ENCODE measurements at places on chromosomes 1 and 21.

DNA sequence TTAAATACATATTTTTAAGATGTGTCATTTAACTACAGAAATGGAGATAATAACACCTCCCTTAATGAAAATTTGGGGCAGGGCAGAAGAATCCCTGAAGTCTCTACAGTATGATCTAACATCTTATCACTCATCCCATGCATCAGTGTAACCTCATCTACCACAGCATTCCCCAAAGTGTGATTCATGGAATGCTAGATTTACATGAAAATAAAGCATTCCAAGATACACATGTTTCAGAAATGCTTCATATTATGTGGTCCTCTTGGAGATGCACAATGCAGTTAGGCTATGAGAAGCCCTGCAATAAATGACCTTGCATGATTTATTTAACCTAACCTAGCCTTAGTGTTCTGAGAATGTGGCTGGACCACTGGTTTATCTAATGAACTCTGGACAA, 166.9 kb upstream of the SYT6 start:
- DNase-seq, result no peak

- peak; percentile 59 for DNase-seq
These were observed 4.9 kb upstream of the ALDH4A1 start for GRCh38 chr1:18907021-18907916.

GRCh38 chr1:14182856-14183255, 415.6 kb upstream of the KAZN start:
- DNase-seq, result no peak

DNA sequence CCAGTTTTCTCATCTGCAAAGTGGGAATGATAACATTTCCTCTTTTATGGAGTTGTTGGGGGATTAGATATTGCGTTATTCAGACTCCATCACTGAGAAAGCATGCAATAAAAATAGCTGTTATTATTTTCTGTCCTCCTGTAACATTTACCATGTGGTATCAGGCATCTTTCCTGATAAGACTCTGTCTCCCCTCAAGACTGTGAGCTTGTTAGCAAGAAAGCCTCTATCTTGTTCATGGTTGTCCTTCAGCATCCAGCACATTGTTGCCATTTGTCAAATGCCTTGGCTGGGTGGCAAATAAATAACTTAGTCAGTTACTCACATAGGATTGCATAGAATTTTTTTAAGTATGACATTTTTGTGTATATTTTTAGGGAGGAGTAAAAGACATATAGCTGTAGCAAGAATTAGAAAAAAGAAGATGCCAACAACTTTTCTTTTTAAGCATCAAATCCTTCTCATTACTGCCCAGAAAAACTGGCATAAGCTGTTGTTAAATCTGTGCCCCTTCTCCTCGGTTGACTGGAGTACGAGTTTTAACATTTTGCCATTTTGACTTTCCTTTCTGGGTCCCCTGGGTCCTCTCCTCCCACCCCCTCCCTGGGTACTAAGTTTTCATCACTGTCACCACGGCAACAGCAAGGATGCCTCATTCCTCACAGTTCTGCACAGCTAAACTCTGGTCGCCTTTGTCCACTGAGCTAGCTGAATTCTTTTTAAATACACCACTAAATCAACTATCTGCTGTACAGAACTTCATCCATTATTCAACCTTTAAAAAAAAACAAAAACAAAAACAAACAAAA, 1.0 kb upstream of the JAM2 start:
- DNase-seq, result no peak

DNA sequence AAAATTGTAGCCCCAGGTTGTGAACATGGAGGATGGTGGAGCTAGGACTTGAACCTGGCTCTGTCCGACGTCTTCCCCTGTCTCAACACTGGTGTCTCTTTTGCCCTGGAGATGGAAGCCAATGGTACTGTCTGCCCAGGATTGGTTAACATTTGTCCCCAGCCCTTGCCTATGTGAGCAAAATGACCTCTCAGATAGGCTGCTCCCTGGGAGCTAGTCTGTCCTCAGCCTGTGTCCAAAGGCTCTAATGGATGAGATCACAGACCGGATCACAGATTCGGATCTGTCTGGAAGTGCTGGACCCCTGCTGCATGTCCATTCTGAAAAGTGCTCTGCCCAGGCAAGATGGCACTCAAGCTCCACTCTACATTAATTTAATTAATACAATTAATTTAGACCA, 394.4 kb upstream of the VAMP3 start:
- no peak for DNase-seq

DNA sequence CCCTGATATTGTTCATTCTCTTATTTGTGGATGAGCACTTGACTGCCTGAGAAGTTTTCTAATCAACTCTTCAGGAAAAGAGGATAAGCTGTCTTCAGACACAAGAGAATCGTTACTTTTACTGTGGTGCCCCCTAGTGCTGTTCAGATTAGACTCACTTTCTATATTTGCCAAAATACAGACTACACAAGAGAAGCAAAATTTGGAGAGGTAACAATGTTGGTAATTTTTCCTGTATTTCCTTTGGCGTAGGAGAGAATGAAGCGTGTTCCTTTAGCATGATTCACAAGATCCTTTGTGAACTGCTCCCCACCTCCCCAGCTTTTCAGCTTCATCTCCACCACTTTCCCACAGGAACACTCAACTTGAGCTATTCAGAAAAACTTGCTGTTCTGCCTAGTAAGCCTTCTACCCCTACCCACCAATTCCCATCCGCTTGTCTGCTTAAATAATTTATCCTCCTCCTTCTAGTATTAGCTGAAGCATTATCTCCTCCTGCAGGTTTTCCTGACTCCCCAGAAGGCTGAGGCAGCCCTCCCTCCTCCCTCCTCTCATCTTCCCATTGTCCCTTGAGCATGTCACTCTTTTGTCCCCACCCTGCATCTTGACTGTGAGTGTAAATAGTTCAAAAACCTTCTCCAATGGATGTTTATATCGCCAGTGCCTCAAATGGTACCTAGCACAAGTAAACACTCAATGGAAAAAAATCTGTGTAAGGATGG, 4.5 kb downstream of the TNFSF4 start:
- DNase-seq, result peak; percentile 2

GRCh38 chr21:32472890-32473765, 60.6 kb downstream of the EVA1C start:
- no peak for DNase-seq

DNA sequence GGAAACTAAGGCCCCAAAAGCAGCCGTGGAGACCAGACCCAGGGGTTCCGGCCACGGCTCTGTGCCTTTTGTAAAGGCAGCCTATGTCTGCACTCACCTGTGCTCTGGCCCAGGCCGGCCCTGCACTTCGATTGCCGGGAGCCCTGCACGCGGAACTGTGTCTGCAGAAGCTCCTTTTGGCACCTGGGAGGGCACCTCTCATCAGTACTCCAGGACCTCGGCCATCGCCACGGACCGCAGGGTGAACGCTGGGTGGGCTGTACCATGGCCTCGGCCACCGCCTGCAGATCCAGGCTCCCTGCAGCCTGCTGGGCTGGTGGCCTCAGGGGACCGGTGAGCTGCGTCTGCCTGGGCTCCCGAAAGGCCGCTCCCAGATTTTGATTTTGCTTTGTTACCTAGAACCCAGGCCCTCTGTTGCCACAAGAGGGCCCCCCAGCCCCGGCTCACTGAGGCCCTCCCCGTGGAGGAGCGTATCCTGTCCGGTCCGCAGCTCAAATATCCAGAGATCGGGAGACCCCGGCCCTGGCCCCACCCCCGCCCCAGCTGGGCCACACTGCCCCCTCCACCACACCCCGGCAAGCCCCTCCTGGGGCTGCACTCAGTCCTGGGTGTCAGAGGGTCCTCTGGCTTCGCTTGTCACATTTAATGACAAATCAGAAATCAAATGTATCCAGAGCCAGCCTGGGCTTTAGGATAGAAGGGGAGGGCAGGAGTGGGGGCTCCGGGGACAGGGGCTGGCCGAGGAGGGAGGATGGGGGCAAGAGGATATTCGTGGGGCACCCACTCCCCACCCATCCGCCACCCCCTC, 60.2 kb upstream of the PDE9A start:
- peak; percentile 57 for DNase-seq

GRCh38 chr1:153245466-153245865, 14.0 kb upstream of the LORICRIN start:
- DNase-seq, result no peak

DNA sequence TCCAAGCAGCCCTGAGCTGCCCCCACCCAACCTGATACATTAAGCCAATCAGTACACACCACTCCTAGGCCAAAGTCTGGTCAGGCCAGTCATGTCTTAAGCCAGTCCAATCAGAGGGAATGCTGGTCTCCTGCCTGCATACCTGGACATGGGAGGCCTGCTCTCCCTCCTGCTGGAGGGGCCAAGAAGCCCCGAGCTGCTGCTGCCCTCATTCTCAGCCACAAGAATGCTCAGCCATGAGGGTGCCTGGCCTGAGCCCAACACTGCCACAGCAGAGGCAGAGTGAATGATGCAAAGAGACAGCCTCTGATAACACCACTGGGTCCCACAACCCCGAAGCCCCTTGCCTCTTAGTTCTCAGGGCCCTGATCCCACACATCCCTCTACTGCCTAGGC, 23.0 kb downstream of the CHD5 start:
- no peak for DNase-seq

- no peak for DNase-seq
These were observed 5.0 kb downstream of the TRIT1 start for GRCh38 chr1:39877980-39878956.

GRCh38 chr1:34787461-34788420, 5.1 kb upstream of the GJA4 start:
- DNase-seq, result no peak

DNA sequence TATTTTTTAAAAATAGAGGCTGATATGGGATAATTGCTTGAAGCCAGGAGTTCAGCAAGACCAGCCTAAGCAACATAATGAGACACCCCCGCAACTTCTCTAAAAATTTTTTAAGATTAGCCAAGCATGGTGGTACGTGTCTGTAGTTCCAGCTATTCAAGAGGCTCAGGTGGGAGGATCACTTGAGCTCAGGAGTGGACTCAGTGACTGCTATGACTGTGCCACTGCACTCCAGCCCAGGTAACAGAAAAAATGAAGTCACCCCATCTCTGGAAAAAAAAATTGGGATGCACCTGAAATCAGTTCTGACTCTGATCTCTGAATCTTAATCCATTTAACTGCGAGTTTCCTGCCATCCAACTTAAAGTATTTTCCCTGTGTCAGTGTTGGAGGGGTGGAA, 124.2 kb downstream of the MRPS6 start:
- DNase-seq, result no peak
